Naive thymus-derived CD4-positive, alpha-beta T cell (primary cell): ENCODE measurements at places on chromosomes 7 and 10.

DNA sequence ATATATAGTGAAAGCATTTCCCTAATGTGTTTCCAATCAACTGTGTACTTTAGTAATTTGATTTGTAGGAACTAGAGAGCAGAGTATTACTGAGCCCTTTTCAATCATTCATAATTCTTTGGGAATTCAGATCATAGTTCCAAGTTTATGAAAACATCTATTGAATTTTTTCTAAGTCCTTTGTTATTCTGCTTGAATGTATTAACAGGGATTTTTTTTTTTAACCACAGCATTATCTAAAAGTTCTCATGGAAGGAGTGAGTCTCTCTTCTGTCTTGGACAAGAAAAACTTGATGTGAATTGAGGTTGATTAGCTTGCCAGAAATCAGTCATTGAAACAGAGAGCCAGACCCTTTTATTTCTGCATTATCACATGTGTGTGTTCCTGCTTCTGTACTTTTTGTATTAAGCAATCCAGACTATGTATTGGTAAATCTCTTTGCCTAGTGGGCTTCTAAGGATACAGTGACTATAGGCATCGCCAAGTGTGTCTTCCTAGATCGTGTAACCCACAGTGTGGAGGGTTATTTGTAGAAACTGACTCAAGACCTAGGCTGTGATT is 59.9 kb downstream of the BMPER start:
- no peak for DNase-seq

GRCh38 chr7:151838861-151839381 is 38.0 kb downstream of the PRKAG2 start:
- DNase-seq = no peak

- no peak for DNase-seq
Observed at GRCh38 chr10:62972103-62972502, 155.9 kb upstream of the EGR2 start.

DNA sequence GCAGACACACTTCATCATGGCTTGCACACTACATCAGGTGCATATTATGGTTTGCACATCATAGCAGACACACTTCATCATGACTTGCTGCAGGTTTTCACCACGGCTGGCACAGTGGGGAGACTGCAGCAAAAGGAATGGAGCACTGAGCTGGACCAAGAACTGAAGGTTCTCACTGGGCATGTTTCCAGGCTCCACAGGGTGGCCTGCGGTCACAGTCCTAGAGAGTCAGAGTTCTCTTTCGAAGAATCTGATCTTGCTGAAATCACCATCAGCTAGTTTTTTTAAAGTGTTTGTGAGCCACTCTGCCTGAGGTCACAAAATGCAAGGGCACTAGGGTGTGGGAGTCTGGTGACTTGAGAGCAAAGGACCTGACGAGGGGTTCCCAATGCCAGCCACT is 140.4 kb upstream of the NPY start:
- DNase-seq = no peak

DNA sequence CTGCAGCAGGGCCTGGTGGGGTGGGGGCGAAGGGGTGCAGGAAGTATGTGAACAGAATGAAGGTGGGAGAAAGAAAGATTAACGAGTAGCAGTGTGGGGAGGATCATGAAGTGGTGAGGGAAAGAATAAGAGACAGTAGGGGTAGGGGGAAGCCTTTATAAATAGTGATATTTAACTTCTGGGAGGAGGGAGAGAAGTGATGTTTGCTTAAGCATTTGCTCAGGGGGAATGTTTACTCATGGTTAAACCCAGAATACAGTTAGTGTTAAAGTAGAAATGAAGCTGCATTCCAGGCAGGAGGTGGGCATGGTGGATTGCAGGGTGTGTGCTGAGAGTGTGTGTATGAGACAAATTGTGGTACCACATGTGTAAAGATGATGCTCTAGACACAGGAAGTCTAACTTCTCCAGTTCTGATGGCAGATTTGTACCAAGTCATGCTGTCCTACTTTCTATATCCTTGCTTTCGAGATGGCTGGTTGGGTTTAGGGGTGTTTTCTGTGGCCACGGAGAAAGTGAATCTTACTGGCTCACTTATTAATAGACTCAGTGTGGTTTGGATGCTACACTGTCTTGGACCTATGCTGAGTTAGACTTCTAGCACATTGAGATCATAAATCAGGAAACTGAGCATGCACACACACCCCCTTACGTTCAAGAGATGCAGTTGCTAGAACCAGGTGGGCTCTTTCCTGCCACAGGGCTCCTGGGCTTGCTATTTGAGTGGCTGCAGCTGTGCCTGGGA is 10.6 kb upstream of the DNMBP start:
- DNase-seq = no peak

DNA sequence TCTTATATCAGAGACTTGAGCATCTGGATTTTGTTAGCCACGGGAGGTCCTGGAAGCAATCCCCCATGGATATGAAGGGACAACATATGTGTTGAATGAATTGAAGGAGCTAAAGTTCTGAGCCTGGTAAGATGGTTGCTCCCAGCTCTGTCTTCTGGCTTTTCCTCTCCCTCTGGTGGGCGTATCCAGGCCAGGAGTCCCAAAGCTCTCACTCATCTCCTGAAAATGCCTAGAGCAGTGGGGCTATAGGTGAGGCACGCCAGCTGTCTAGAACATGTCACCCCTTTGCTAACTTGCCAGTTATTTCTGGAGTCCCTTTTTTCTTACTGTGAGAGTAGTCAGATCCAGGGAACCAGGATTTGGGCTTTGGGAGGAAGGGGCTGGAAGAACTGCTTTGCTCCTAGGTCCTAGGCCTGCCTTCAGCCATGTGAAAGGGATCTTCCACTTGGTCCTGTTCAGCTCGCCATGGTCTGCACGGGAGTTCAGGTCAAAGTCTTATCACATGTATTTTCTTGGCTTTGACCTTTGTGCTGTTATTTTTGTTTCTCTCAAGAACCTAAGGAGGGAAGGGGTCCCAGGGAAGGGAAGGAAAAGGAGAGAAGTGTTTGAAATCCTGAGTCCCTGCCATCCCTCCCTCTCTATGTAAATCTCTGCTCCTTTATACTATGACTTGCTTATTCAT is 73.6 kb downstream of the MINPP1 start:
- no peak for DNase-seq

DNA sequence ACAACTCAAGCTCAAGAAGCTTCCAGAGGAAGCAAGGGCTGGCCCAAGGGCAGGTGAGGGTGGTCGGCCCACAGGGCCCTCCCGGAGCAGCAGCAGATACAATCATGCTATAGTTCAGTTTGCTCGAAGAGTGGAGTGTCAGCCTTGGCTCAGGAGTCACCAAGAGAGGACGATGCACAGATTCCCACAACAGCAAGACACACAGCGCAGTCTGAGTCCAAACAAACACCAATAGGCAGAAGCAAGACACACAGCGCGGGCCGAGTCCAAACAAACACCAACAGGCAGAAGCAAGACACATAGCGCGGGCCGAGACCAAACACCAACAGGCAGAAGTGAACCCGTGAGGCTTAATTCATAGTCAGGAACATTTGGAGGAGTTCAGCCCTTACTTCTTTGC is 138.4 kb downstream of the PTPRN2 start:
- DNase-seq = no peak

- no peak for DNase-seq
Observed at GRCh38 chr7:106082087-106082854, 29.8 kb downstream of the SYPL1 start.

DNA sequence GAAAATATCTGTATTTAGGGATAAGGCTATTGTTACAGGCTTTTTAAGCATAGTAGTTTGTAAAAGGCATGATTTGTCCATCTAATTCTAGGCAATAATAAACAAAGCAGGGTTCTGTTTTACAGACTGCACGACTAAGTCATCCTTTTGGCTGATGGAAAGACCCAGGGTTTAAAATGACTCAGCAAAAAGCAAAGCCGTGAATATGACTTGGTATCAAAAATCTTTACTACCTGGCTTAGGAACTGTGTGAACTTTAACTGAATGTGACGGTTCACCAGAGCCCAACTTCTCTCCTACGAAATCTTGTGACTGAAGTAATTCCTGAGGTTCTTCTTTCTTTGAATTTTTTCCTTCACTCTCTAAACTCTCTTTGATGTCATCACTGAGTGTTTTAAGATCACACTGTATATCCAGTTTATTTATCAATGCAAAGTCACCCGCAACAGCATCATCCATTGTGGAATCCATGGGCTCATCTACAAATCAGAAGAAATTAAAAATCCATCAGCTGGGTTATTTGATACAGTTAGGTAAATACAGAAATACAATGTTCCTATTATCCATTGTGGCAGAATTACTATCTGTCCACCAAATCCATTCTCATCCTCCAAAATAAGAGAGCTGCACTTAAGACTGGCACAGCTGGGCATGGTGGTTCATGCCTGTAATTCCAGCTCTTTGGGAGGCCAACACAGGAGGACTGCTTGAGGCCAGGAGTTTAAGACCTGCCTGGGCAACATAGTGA is 17.0 kb downstream of the ATE1 start:
- no peak for DNase-seq

GRCh38 chr10:131710142-131710861 is 190.5 kb upstream of the PPP2R2D start:
- no peak for DNase-seq

GRCh38 chr7:33744293-33745075 is 160.9 kb upstream of the BMPER start:
- no peak for DNase-seq

DNA sequence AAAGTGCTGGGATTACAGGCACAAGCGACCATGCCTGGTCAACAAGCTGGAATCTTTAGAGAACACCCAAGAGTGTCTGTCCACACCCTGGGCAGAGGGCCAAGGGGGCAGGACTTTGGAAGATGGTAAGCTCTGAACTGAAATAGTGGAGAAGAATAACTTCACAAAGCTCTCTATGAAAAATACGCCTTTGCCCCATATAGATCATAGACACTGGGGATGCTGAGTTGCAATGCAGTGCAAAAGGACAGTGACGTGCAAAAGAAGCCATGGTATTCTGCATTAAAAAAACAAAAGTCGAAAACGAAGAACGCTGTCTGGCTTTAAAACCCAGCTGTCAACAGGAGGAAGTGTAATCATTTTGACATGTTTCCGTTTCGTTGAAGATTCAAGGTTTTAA is 353.6 kb downstream of the CALN1 start:
- DNase-seq = peak; percentile 29

- DNase-seq = no peak
Observed at GRCh38 chr10:15181576-15182156, 13.2 kb upstream of the NMT2 start.

- DNase-seq = no peak
Observed at GRCh38 chr10:9869205-9869604, 1148.5 kb upstream of the CELF2 start.

DNA sequence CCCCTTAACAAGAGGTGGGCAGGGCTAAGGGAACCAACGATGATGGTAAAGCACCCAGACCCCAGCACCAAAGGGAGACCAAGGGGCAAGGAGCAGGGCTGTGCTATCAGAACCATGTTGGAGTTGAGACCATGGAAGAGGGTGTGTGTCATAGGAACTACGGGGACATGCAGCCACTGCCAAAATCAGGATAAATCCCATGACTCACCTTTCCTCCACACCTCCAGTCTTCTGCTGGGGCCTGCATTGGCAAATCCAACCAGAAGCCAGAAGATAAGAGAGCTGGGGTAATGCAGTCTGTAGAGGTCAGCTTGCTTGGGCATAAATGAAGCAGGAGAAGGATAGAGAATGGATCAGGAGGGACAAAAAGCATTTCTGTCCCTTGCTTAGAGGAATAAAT is 42.7 kb upstream of the SMARCD3 start:
- no peak for DNase-seq

- no peak for DNase-seq
Observed at GRCh38 chr7:74495112-74496086, 41.7 kb downstream of the GTF2IRD1 start.

DNA sequence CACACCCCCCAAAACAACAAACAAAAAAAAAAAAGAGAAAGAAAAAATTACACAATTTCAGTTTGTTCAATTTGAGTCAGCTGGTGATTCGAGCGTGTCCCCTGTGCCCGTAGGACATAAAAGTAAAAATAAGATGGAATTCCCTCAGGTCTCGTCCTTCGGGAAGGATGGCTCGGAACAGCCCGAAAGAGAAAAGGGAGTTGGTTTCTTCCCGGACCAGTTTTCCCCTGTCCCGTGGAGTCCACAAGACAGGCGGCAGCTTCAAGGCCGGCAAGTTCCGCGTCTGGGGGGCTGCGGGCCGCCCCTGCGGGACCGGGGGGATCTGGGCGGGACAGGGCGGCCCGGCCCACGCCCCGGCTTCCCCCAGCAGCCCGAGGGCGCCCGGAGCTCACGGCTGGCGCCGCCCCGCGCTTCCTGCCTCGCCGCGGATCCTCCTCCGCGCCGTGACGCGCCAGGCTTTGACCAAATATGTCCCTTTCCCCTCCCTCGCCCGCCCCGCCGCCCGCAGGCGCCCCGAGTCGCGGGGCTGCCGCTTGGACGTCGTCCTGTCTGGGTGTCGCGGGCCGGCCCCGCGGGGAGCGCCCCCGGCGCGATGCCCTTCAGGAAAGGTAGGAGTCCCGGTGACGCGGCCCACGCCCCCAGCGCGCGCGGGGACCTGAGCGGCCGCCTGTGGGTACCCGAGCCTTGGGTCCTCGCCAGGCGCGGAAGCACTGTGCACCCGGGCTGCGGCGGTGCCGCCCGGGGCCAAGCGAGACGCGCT is 55.8 kb downstream of the RBM17 start:
- DNase-seq = peak; percentile 88

- DNase-seq = no peak
Observed at GRCh38 chr10:129514568-129515451, 47.8 kb downstream of the MGMT start.

DNA sequence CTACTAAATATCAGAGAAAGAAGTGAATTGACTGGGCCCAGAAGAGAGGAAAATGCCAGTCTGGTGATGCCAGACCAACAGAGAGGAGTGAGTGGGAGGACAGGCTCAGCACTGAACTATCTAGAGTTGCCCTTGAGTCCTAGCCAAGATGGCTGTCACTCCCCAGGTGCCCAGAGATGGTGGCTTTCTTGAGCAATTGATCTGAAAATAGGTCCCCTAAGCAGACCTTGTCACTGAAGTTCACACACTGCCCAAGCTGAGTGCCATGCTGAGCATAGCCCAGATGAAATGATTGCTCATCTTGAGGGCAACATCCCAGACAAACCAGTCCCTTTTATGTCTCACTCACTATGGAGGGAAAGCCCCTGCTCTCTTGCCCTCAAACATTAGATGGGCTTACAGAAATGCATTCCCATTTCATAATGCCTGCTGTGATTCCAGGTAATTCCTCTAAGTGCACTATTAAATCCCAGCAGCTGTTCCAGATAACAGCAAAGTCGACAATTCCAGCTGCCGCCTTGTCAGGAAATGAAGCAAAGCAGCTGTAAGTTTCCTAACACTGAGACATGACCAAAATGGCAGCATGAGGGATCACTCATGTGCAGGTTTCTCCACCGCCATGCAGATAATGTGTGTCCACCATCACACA is 329.4 kb downstream of the KCNMA1 start:
- DNase-seq = no peak

- DNase-seq = no peak
Observed at GRCh38 chr10:126117196-126117595, 220.8 kb downstream of the FANK1 start.

GRCh38 chr7:12889391-12889790 is 202.0 kb downstream of the ARL4A start:
- no peak for DNase-seq

GRCh38 chr7:124603066-124603465 is 162.5 kb downstream of the GPR37 start:
- no peak for DNase-seq

GRCh38 chr7:105719395-105719794 is 138.1 kb upstream of the EFCAB10 start:
- DNase-seq = no peak

- DNase-seq = no peak
Observed at GRCh38 chr7:81469869-81470723, 299.8 kb downstream of the HGF start.

GRCh38 chr7:117803476-117803875 is 69.8 kb downstream of the CTTNBP2 start:
- DNase-seq = no peak
